Tibial nerve (tissue), 4 donors: ENCODE measurements at places on chromosomes 6 and 20.

GRCh38 chr20:24303393-24304170 lies 165.8 kb upstream of the SYNDIG1 start:
- no peak for DNase-seq

DNA sequence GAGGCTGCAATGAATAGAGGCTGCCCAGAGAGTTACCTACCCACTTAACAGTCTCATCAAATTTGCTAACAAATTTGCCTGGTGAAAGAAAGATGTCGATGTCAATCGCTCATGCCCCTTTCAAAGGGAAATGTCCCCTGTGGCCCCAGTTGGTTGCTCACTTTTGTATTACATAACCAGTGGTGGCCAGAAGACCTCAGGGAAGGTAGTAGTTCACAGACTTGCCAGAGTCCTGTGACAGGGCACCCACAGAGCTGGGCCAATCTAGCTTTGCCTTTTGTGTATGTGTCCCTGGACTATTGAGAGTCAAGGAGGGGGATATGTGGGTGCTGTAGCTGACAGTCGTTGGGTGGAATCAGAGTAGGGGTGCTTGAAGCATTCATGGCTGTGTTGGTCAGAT lies 70.7 kb upstream of the CCN6 start:
- no peak for DNase-seq

GRCh38 chr6:168602576-168602975 lies 161.6 kb downstream of the SMOC2 start:
- no peak for DNase-seq

GRCh38 chr20:57996465-57996864 lies 232.0 kb downstream of the ANKRD60 start:
- DNase-seq: no peak

GRCh38 chr20:60632391-60633262 lies 619.4 kb upstream of the CDH4 start:
- DNase-seq: peak; percentile 39

GRCh38 chr6:112054001-112054400 lies at the start of gene CCN6:
Gene CCN6, plus strand, starts transcription at chr6:112054104. Its CDS starts 254 bp downstream, at chr6:112054358.
- DNase-seq: no peak

DNA sequence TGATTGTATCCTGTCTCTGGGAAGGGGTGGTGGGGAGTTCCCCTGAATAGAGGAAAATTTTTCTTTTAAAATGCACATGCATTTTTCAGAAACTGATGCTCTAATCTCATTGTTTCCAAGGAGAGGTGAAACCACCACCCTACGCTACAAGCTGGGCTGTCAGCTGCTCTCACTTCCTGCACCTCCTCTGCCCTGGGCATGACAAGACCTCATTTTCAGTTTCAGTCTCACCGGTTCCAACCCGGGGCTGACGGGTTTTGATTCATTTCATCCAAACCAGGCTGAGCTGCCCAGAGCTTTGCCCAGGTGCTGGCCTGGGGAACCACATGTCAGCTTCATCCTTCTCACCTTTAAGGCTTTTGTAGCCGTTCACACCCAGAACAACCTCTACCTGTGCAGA lies 99.7 kb downstream of the EYA2 start:
- DNase-seq: no peak

DNA sequence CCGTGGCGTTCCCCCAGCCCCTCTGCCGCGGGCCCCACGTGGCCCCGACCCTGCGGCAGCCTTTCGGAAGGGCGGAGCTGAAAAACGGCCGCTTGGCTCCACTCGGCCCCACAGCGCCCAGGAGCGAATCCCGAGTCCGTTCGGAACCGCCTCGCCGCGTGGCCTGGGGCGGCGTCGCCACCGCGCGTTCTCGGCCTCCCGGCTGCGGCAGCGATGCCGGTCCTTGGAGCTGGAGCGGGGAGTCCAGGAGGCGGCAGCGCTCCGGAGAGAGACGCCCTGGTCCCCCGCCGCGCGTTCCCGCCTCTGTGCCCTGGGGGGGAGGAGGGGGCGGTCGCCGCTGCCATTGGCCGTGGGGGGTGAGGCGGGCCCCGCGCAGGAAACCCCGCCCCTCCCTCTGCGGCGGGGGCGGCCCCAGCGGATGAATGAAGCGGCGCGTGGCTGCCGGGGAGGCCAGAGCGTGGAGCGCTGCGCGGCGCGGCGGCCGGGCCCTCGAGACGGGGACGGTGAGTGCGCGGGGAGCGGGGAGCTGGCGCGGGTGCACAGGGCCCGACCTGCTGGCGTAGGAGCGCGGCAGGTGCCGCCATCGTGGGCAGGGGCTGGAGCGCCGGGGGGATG lies at the start of gene SLCO4A1:
Gene SLCO4A1, plus strand, starts transcription at position 453 of the 615 bp plus-strand sequence. CDS start 13,952 bp downstream, outside the sequence.
- DNase-seq: peak; percentile 54

GRCh38 chr6:140915103-140915502 lies 1217.6 kb upstream of the GJE1 start:
- DNase-seq: no peak

DNA sequence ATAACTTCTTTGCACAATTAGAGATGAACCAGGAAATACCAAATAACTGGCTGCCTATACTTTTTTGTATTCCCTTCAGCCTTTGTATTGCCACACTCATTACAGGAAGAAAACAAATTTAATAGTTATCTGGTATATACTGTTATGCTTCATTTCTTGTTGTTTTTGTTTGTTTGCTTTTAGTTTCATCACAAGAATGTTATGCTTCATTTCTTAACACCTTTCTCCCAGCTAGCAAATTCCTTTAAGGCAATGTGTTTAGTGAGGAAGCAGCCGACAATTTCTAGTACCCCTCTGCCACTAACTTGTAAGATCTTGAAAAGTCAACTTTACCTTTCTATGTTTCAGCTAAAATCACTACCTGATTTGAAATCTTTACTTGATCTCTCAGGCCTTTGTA lies 1.4 kb downstream of the NCOA6 start:
- DNase-seq: no peak

- DNase-seq: no peak
Measured at GRCh38 chr20:25360631-25361286, 29.9 kb downstream of the ABHD12 start.

DNA sequence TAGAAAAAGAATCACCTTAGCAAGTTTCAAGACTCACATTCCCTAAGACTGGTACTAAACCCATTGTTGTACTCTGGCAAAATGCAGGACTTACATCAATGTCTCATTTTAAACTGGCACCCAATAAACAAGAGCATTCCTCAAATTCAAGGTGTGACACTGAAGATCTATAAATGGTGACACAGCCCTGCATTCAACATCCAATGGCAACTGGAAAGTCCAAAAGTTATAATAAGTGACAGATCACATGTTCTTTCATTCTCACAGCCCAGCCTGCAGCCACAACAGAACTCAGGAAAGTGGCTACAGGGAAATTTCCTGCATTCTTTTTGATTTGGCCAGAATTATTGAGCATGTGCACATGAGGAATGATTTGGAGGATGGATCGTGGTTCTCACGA lies 57.5 kb downstream of the MBOAT1 start:
- DNase-seq: no peak

- no peak for DNase-seq
Measured at GRCh38 chr6:107776415-107776814, 47.7 kb downstream of the SCML4 start.

- peak; percentile 53 for DNase-seq
Measured at GRCh38 chr20:8722277-8722928, 346.5 kb upstream of the PLCB4 start.

GRCh38 chr20:37388831-37389230 lies 42.9 kb downstream of the SRC start:
- no peak for DNase-seq

GRCh38 chr20:37714978-37715672 lies 21.3 kb downstream of the CTNNBL1 start:
- DNase-seq: no peak

- DNase-seq: no peak
Measured at GRCh38 chr6:25056130-25056529, 120.4 kb upstream of the RIPOR2 start.

DNA sequence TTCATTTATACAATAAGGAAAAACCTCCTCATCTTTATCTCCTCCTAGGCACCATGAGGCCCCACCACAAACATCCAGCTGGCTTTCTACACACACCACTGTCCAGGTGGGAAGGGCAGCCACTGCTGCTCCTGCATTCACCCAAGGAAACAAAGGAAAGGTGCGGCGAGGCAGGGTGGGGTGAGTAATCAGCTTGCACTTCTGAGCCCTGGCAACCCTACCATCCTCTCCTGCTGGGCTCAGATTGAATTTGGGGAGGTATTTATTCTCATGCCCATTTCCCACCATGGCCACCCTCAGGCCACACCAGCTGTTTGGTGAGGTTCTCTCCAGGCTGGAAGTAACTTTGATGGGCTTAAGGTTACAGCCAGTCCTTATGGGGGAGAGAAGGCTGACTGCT lies 31.2 kb upstream of the SPDEF start:
- no peak for DNase-seq

- DNase-seq: no peak
Measured at GRCh38 chr20:17463711-17464110, 67.5 kb downstream of the BFSP1 start.

DNA sequence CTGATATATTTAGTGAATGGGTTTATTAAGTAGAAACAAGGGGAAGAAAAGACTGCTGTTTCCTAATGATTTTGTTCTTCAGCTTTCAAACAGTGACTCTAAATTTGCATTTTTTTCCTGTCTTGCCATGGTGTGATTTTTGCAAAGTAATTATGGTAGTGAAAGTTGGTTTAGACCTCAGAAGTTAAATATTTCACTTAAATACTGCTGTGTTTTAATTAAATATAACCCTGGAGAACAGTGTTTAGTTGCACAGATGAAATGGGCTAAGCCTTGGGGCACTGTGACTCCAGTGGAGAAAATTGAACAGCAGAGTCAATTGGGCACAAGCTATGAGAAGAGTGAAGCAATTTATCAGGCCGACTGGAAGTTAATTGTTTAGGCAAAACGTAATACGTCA lies 111.1 kb upstream of the MCHR2 start:
- no peak for DNase-seq

DNA sequence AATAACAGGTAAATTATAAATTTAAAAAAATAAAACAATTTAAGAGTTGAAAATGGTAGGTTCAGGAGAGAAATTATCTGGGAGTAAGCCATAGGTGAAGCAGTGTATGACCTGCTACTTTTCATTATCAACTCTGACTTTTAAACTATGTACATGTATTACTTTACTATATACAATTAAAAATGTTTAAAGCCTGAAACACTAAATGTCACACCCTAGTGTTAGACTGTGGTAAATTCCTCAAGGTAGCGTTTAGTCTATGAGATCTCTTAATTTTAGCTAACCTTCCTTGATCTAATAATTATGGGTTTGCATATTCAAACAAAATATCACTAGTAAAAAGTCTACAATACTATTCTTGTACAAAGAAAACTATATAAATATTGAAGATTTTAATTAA lies 22.3 kb upstream of the TBC1D32 start:
- DNase-seq: no peak

- peak; percentile 90 for DNase-seq
Measured at GRCh38 chr20:47358672-47359529, 2.4 kb upstream of the ZMYND8 start.

DNA sequence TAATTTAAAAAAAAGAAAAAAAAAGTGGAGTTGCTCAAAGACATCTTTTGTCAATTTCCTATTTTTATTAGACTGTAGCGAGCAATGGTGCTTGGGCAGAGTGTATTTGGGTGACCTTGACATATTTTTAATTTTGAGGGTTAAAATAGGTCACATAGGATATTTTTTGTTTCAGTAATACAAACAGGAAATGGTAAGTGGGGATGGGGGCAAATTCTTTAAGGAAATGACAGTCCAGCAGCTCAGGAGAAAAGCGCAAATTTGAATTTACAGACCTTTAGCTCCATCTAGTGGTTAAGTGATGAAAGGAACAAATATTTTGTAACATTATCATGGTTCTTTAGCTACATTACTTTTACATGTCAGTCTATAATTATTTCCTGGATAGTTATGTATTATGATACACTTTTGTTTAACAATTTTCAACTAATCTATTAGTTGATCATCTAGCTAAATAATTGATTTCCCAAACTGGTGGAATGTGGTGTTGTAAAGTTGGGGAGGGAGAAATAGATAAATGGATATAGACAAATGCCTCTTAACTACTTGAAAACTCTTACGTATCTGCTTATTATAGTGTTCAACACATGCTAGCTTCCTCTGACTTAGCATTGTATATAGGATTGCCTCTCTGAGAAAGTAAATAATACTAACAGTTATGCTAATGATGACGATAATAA lies 10.0 kb downstream of the CITED2 start:
- DNase-seq: no peak

- DNase-seq: no peak
Measured at GRCh38 chr20:44222633-44223368, 12.2 kb upstream of the OSER1 start.
